ENCODE measurements at places on chromosomes 1 and 21. TPM values are rescaled to one million over a fixed set of nuclear protein-coding genes. Genes with fewer than 3 reads are reported as not detected.

The HOOK1 gene
- total RNA-seq: 11.3 TPM

The IGSF8 gene
- 43.5 TPM for total RNA-seq

The KLF17 gene
- total RNA-seq: under 0.01 TPM

The VCAM1 gene
- total RNA-seq: 19.9 TPM

The TGFB2 gene
- total RNA-seq: 23.1 TPM

The UQCRH gene
- total RNA-seq: 190 TPM

All from temporal lobe (tissue), 4 donors.